ENCODE measurements at places on chromosomes 11 and 22.

DNA sequence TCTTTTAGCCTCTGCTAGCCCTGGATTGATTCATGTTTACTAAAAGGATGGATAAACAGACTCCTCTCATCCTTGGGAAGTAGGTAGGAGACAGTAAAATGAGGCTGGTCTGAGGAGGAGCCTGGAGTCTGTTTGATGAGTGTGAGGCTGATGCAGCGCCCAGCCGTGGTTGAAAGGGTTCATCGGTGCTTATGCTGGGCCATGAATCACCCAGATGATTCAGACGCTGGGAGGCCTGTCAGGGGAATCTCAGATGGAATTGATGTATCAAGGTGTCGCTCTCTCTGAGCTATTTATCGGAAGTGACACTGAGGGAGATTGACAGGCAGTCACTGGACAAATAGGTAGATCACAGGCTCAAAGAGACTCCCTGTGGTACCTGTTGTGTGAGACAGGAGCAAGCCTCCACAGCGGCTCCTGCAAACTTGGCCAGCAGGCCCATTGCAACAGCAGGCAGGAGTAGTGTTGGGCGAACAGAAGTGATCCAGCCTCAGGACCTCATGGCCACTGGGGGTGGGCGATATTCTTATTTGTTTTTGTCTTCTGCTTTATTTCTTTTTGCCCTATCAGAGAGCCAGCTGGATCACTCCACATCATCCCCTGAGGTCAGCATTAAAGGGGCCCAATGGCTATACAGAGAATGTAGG is 109.9 kb upstream of the CADM1 start:
- peak; percentile 75 for DNase-seq

DNA sequence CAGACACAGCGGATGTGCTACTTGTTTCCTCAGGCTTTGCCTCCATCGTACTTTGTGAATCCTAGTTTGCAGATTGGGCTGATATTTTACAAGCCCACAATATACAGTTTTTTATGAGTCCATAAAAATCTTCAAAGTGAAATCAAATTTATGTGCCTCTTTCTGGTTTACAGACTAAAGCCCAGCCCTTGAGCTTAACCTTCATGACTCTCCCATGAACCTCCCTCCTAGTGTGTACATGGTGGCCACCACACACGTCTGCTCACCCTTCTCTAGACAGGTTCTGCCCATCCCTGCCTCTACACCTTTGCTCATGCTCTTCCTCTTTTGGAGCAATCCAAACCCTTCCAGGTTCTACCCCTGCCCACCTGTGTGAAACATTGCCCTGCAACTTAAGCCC is 129.4 kb downstream of the TENM4 start:
- no peak for DNase-seq

DNA sequence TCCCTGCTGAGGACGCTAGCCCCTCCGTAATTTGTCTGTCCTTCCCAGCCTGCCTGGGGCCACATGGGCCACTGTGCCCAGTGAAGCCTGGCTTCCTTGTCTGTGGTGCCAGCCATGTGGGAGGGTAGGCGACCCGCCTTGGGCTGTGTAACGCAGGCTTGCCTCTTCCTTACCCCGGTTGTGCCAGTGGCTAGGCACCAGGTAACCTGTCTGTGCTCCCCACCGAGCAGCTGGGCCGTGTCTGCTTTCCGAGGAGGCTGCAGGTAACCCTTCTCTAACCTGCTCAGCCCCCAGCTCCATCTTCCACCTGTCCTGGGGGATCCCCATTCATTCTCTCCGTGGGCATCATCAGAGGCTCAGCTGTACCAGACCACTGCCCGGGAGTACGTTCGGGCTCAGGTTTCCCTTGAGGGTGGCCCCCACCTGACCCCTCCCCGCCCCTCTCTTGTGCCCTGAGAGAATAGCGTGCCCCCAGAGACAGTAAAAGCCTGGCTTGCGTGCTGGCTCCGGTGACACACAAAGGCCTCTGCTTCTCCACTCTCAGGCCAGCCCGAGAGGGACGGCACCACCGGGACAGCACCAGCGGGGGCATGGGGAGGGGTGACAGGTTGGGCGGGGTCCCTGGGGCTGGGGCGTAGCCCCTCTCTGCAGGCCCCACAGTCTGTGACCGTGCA is 79.1 kb downstream of the CDKN1C start:
- no peak for DNase-seq

DNA sequence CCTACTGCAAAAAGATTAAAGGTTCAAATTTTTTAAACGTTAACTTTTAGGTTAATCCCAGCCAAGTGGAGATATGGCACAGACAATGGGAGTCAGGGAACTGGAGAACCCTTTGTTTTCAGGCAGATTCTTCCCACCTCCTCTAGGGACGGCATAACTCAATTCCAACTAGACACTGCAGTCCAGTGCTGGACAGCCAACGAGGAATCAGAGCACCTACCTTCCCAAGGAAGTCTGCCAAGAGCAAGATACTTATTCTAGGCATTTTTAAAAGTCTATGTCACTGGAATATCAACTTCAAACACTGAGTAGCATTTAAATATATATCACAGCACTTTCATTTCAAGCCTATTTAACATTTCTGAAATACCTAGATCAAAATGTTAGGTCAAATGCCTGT is 7.3 kb downstream of the CADM1 start:
- DNase-seq, result no peak

- no peak for DNase-seq
Observed at GRCh38 chr11:66277471-66278362, at the start of gene CNIH2. CNIH2 (plus strand) TSS chr11:66278175; CDS start chr11:66278457, 282 bp downstream.

- no peak for DNase-seq
Observed at GRCh38 chr11:120785576-120785975, 238.3 kb upstream of the TBCEL start.

- DNase-seq, result no peak
Observed at GRCh38 chr11:75166791-75167190, 15.9 kb downstream of the SLCO2B1 start.

GRCh38 chr11:105244160-105244825 is 104.7 kb upstream of the CARD18 start:
- DNase-seq, result peak; percentile 97

- DNase-seq, result no peak
Observed at GRCh38 chr22:19607192-19608002, 83.2 kb upstream of the CLDN5 start.

- no peak for DNase-seq
Observed at GRCh38 chr11:67699521-67699920, 25.1 kb upstream of the ALDH3B2 start.

DNA sequence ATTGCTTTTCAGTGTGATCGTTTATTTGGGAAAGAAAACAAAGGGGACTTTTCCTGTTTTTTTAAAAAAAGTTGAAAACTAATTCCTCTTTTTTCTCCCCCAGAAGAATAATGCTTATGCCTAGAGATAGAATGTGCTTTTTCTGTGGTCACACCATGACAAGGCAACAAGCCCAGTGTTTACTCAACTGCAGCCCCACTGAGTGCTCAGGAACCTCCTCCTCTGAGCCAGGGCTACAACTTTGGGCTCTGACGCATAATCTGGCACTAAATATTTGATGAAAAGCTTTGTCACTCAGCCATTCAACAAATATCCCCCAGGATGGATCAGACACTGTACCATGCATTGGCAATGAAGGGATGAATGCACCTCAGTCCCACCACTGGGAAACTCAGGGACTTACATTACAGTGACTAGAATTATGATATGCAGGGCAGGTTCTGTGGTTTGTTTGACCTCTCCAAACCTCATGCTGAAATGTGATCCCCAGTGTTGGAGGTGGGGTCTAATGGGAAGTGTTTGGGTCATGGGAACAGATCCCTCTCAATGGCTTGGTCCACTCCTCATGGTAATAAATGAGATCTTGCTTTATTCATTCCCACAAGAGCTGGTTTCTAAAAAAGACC is 155.9 kb downstream of the CCDC34 start:
- no peak for DNase-seq

All from renal cortical epithelial cell (primary cell).